ENCODE measurements at places on chromosomes 13 and 19. TPM values are rescaled to one million over a fixed set of nuclear protein-coding genes. Genes with fewer than 3 reads are reported as not detected.

Gene USF2
- 135 TPM for total RNA-seq

Gene SLC6A16
- total RNA-seq = 2.2 TPM

Gene ZNF808
- 22.6 TPM for total RNA-seq

Gene ZNF175
- total RNA-seq = 13.4 TPM

Gene CCDC70
- not detected for total RNA-seq

Gene UGGT2
- 2.3 TPM for total RNA-seq

Gene NDUFA11
- 230 TPM for total RNA-seq

Gene DYRK1B
- total RNA-seq = 7.3 TPM

Gene ZGLP1
- 3.2 TPM for total RNA-seq

Gene KLF1
- 0.62 TPM for total RNA-seq

Gene TBXA2R
- total RNA-seq = 0.09 TPM

Gene CABP5
- total RNA-seq = not detected

Gene ZNF490
- total RNA-seq = 7.0 TPM

Gene HIF3A
- total RNA-seq = not detected

Gene ADGRE3
- not detected for total RNA-seq

Gene ENOX1
- 0.18 TPM for total RNA-seq

Gene PLVAP
- not detected for total RNA-seq

Gene PTGER1
- 1.6 TPM for total RNA-seq

Gene FCHO1
- total RNA-seq = 74.7 TPM

Measured in activated T-helper 2 cell treated with anti-CD3 and anti-CD28 coated beads, Interferon-gamma antibody, Interleukin-2, Interleukin-4, amounts not matched to agents 10 μg/mL and 5 μg/mL and 100 μg/mL, durations not matched to agents 14 hours and 24 hours and 36 hours (primary cell).